NCI-H69 (cell line): ENCODE measurements at places on chromosomes 3 and 15.

GRCh38 chr3:81164806-81165205, 596.6 kb downstream of the GBE1 start:
- DNase-seq: no peak

GRCh38 chr15:70269311-70269911, 171.7 kb upstream of the TLE3 start:
- DNase-seq: no peak

- DNase-seq: no peak
Observed at GRCh38 chr3:148466980-148467740, 230.5 kb upstream of the AGTR1 start.

- DNase-seq: no peak
Observed at GRCh38 chr15:80591471-80591870, 103.6 kb upstream of the ABHD17C start.

GRCh38 chr3:185115371-185115770, 37.5 kb downstream of the C3orf70 start:
- DNase-seq: peak; percentile 25

DNA sequence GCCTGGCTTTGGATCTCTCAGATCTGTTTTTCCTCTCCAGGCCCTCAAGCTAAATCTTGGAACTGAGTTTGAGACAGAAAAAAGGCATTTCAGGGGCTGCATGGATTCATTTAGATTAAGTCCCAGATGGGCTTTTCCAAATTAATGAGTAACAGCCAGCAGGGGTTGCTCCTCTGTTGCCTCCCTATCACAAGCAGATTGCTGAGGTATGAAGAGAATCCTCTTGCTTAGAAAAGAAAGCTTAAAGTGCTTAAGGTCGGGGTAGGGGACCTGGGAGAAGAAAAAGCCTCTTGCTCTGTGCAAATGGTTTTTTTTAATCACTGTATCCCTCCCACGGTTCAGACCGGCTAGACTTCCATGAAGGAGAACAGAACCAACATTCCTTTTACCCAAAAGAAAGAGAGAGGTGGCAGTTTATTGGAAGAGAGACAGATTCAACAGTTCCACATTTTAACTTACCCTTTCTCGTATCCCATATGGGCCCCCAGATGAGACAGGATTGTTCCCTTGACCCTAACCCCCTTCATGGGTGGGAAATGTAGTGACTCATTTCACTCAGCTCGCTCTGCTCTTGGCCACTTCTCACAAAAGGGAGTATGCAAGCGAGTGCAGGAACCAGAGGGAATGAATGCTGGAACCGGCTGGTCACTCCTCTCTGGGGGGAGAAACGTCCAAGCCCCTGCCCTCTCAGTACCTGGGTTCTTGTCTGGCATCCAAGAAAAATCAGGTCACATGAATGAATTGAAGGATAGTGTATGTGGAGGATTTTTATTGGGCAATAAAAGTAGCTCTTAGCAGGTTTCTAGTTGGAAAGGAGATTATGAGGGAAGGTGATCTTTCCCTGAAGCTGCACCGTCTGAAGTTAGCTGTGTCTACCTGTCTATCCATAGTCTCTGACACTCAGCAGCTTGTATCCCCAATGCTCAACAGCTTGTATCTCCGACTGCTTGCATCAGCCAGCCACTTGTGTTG, 745.2 kb downstream of the SI start:
- DNase-seq: no peak

- no peak for DNase-seq
Observed at GRCh38 chr3:148395821-148396220, 301.9 kb upstream of the AGTR1 start.

- DNase-seq: peak; percentile 64
Observed at GRCh38 chr3:113736548-113737089, 9.4 kb downstream of the NAA50 start.

DNA sequence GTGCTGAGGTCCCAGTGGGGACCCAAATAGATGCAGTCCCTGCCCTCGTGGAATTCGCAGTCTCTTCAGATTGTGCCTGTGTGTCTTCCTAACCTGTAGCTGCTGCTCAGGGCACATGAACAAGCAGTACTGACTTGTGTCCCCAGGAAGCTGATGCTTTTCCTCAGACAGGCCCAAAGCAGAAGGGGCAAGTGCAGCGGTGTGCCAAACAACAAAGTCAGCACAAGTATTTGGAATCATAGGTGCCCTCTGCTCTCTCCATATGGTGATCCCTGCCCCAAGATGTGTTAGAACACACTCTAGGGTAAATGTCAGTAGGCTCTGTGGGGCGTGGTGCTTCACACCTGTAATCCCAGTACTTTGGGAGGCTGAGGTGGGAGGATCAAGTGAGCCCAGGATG, 21.9 kb downstream of the BHLHE40 start:
- no peak for DNase-seq
